ENCODE measurements at places on chromosomes 2 and 18.

- no peak for DNase-seq
Observed at GRCh38 chr2:168190590-168191336, 56.6 kb downstream of the STK39 start.

- DNase-seq: no peak
Observed at GRCh38 chr2:30405260-30405605, 41.8 kb upstream of the LCLAT1 start.

DNA sequence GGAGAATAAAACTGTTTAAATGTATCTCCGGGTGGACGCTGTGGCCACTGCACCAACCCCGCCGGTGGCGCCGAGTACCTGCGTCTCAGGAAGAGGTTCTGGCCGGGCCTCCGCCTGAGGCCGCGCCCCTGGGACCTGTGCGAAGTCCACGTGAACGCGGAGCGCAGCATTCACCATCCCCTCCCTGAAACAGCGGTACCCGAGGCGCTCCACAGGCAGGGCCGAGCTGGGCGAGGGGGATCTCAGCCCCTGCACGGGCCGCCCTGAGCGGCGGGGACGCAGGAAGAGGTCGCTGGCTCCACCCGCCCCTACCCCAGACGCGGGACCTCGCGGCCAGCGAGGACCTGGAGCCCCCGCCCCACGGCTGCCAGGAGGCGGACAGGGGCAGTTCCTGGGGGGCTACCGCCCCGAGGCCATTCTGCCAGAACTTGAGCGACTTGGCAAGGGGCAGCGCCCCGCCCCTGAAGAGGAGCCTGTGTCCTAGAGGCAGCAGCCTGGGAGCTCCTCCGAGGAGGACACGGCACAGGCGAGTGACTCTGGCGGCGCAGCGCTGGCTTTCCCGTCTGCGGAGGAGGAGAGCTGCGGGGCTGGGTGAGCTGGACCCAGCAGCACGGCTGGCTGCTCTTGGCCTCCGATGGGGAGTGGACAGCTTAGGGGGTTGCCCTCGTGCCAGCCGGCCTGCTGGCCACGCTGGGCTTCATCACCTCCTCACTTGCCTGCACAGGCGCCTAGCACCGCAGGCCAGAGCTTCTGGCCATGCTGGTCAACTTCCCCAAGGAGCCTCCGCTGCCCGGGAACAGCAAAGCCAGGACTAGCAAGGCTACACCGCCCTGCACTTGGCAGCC is 9.7 kb upstream of the TEKT4 start:
- no peak for DNase-seq

GRCh38 chr2:105504459-105504858 is 105.6 kb upstream of the FHL2 start:
- no peak for DNase-seq

DNA sequence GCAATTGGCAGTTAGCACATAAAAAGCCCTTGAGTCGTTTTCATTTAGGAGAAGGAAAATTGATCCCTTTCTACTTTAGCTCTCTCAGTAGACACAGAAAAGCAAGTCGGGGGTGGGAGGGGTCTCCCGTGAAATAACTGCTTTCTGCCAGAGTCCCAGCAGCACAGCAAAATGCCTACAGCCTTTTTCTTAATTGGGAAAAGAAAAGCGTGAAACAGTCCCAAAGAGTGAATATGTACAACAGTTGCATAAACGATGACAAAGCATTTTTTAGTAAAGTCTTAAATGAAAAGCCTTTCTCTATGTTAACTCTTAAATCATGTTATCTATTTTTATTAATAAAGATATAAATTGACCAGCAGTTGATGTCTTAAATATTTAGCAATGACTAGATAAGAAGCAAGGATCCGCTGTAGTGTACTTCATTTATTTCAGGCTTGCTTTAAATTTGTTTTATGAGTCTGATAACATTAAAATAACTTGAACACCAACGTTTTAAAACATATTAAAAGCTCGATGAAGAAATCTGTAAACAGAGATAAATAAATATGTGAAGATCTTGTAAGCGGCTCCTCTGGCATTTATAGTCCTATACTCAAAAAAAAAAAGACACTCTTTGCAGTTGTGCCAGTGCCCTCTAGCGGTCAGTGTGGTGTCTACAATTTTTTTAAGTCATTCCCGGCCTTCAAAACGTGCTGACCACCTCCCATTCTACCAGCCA is 42.3 kb upstream of the ATIC start:
- DNase-seq: peak; percentile 14

DNA sequence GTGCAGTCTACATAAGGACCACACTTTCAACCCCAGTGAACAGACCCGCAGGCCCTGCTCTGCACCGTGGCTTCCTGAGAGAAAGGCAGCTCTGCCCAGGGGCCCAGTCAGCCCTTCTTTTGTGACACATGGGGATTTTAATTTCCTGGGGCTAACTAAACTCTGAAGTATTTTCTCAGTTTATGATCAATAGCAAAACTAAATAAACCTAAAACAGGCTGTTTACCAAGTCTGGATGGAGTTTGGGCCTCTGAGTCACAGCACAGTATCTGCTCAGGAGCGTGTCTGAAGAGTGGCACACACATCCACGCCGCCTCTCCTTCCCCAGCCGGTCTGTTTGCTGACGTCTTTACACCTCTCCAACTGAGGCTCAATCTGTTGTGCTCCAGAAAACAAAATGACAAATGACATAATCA is 72.3 kb downstream of the LDLRAD4 start:
- DNase-seq: no peak

DNA sequence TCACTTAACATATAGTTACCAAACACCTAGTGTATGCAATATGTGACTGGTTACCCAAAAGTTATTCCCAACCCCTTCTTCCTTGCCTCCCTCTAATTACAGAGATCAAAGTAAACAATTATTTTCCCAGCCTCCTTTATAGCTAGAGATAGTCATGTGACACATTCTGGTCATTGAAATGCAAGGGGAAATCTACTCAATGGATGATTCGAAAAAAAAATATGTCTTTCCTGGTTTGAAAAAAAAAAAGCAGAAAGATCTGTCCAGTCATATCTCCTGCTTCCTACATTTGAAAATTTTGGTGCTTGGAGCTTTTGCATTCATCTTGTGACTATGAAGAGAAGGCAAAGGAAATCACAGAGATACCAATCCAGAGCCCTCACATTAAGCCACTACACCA is 27.6 kb upstream of the UGP2 start:
- no peak for DNase-seq

DNA sequence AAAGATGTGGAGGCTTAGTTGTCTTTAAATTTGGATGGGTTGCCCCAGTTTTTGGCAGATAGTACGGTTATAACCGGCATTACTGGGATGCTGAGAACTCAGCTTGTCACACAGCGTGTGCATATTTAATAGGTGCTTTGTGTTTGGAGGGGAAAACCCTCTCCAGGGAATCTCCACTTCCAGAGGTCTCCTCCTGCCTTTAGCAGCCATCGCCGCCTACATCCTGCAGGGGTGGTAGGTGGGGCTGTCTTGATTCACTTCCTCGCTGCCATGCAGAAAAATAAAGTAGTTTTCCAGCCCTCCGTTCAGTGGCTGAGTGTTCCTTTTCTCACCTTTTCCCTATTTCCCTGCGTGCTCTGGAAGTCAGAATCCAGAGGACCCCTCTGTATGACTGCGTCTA is 76.4 kb downstream of the ITGB1BP1 start:
- no peak for DNase-seq

DNA sequence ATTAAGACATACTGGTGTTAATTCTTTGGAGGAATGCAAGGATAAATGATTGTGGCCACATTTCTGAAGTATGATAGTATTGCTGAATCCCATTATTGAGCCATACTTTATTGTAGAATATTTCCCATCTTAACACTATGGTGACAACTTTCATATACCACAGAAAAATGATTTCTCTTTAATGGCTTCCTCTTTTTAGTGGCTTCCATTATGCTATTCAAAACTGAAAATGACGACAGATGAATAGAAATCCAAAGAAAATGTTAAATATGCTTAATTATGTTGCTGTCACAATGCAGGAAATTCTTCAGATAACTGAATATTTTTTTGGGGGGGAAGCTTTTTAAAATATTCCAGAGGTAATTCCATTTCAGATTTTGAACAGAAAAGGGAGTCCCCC is 88.9 kb upstream of the TMEM200C start:
- no peak for DNase-seq

- DNase-seq: no peak
Observed at GRCh38 chr2:106197878-106198277, 3.8 kb upstream of the UXS1 start.

- DNase-seq: no peak
Observed at GRCh38 chr18:57839942-57840381, 36.8 kb upstream of the ATP8B1 start.

GRCh38 chr2:172829229-172829628 is 93.6 kb downstream of the RAPGEF4 start:
- DNase-seq: no peak

DNA sequence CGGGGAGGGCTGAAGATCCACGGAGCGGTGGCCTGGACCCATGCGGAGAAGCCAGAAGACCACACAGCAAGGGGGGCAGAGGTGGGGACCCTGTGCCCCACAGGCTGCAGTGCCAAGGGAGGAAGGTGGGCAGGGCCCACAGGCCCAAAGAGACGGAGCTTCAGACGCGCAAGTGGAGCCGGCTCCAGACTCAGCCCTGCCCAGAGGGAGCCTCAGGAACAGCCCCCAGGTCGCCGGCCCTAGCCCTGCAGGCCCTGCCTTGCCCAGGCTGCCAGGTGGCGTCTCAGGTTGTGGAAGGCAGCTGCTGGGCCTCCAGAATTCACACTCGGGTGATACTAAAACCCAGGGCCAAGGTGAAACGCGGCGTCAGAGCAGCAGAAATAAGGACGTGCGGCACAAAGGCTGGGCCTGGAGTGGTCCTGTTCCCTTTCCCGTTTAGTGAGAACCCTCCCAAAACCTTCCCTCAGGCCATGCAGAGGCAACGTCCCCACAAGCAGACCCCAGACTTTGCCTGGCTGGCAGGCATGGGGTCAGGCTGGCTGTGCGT is 36.8 kb downstream of the SLC66A2 start:
- no peak for DNase-seq

DNA sequence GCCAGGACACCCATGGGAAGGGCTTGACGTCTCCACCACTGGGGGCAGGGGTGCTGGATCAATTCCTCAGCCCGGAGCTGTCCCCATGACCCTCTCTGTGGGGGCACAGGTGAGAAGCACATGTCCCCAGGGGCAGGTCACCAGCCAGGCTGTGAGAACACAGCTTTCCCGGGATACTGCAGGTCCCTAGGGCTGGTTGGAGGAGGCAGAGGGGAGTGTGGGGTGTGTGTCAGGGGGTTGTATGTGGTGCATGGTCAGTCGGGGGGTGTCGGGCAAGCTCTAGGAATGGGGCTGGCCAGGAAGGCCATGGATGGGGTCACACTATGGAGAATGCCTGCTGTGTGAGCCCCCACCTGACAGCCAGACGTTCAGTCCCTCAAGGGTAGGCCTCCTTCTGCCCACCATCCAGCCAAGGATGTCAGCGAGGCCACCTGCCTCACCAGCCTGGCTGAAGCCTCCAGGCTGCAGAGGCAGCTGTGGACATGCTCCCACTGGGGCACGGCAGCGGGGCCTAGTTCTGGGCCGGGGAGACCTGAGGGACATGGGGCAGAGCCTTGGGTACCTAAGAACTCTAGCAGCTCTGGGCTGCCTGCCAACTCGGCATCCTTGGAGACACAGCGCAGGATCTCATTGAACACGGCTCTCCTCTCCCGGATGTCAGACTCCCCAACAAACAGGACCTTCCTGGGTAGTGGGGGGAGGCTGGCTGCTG is 10.3 kb downstream of the HS1BP3 start:
- DNase-seq: no peak

DNA sequence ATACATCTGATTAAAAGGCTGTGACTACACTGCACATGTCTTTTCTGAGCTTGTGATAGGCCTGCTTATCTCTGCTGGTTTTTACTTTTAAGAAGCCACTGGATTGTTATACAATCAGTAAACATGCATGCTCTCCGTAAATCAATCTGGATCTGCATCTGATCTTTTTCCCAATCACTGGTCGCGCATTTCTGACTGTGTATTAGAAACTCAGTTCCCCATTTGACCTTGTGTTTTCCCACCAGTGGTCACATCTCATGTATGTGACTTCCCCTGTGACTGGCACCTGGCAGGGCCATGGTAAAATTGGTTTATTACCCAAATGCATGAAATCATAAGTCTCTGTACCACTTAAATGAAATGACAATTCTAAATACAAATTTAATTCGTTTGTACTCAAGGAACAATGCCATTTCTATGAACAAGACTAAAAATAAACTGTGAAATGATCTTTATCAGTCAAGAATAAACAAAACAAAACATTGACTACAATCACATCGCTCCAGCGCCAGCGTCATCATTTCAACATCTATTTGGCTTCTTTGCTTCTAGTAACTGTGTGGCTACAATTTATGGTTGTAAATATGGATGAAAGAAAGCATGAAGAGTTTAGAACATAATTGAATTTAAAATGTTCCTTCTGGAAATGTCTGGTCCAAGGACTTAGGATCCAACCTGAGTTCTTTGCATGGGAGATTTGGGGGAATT is 396.6 kb upstream of the TRIB2 start:
- no peak for DNase-seq

- DNase-seq: no peak
Observed at GRCh38 chr2:23519334-23519651, 134.3 kb downstream of the KLHL29 start.
